ENCODE measurements at places on chromosomes 5 and 9.

- no peak for DNase-seq
These were observed 81.2 kb upstream of the MAP3K1 start for GRCh38 chr5:56734091-56734694.

GRCh38 chr9:35521708-35522107 is 31.8 kb downstream of the RUSC2 start:
- DNase-seq = no peak

DNA sequence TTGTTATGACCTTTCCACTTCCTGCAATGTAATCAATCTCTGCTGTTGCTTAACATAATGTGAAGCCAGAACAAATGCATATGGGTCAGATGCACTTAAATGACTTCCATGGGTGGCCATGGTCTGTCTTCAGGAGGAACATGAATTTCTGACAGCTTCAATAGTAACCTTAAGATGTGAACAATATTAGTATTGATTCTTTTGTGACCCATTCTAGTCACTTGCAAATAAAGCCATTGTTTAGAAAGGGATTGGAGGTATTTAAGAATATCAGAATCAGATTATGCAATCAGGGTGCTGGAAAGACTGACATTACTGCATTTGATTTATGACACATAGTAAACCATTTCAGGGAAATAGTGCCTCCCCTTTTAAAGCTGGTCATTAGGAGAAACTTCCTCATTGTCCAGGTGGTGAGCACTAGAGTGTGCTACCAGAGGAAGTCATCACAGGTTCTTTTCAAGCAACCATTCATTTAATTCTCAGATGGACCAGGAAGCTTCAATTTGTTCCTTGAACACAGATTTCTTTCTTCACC is 32.1 kb downstream of the GRIN3A start:
- no peak for DNase-seq

GRCh38 chr5:142500227-142500905 is 175.5 kb upstream of the SPRY4 start:
- no peak for DNase-seq

DNA sequence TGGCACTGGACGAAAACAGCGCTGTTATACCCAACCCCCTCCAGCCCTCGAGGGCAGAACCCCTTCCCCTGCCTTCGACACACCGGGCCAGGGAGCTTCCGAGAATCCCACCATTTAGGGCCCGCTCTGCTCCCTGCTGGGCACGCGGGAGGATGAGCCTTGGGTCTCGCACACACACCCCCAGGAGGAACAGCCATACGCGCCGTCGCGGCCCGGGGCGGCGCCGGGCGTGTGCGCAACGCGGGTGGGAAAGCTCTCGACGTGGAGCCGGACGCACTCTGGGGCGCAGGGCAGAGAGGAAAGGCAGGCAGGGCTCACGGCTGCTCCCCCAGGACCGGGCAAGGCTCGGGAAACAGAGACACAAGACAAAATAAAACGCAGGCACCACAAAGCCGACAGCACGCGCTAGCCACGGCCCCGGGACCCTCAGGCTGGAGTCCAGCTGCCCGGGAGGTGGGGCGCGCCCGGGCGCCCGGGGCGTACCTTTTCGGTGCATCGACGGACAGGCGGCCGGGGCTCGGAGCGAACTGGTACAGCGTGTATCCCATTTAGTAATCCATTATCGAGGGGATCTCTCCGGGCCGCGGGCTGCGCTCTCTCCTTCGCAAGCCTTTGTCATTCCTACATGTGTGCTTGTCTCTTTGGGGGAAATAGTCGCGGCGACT is 789 bp downstream of the SEMA6A start:
- no peak for DNase-seq

- no peak for DNase-seq
These were observed 1.7 kb downstream of the CCDC69 start for GRCh38 chr5:151222054-151222789.

GRCh38 chr5:154646745-154647113 is 108.4 kb upstream of the LARP1 start:
- no peak for DNase-seq

DNA sequence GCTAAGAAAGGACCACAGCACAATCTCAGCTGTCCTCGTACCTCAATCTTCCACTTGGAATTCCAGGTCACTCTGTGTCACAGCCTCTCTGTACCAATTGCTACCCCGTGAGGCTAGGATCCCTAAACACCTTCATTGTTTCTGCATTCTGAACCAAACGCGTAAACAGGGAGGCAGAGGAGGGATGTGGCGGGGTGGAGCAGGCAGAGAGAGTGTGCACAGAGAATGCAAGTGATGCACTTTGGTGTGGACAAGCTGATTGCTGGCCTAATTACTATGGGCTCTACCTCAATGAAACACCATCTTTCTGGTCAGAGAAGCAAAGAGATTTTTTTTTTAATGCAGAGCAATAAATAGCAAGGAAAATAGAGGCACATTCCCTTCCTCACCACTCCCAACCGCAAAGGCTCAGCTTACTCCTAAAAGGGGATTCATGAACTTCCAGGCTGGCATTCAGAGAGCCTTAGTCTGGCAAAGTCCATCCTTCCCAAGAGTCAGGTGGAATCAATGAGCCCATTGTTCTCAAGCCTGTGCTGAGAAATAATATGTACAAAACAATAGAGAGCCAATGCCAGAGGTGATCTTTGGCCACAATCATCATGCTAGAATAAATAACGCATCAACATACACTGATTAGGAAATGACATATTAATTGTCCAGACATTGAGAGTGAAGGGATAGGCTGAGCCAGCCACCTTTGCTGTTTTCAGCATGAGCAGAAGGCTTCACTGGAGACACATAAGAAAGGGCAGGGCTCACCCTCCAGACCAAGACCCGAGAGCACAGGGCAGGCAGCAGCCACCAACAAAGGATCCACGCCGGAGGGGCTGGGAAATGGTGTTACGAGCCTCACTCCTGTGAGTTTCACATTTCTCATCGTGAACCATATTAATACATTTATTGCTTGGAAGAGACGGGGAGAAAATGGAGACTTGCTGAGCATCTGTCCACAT is 278.8 kb downstream of the ENC1 start:
- DNase-seq = no peak

- DNase-seq = no peak
These were observed 53.7 kb upstream of the SMIM15 start for GRCh38 chr5:61215996-61216395.

DNA sequence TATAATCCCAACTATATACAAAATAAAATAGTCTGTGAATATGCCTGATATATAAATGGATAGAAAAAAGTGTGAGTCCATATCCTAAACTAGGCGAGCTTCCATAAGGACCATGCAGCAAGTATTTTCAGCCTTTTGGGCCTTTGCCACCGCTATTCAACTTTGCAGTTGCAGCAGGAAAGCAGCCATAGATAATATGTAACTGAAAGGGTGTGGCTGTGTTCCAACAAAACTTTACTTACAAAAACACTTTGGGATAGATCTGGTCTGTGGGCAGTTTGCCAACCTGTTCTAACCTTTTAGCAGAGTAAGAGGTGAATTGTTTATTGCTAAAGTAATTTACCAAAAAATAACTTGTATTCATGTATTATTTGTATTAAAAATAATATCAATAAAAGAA is 127.8 kb upstream of the GPR151 start:
- DNase-seq = no peak

DNA sequence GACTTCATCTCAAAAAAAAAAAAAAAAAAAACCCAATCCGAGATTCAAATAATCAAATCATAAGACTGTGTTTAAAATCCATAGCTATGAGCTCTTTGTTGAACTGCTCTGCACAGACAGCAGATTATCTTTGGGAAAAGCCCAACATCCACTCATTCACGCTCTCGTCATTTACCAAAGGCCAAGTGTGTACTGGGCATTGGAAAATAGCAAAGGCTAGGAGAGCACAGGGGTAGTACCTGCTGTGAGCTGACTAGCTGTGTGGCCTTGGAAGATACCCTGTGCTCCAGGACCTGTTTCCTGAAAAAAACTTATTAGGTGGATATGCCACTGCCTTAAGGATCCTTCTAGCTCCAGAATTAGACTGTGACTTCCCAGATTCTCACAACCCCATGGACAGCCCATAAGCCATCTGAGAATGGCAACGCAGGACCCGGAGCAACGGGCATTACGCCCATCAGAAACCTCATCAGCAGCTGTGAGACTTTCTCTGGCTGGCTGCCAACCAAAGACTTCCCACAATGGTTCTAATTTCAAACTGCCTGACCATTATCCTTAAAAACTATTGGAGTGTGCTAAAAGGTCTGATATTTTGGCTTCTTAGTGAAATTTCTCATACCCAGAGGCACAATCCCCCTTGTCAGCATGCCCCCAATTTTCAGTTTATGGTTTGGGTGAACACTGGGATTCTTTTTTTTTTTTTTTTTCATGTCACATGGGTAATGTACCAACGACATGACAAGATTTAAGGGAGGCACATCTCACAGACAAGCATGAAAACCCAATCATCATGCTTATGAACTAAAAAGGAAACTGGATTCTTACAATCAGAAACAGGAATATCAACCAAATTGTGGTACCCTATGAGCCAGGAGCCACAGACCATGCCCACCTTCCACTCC is 16.8 kb downstream of the SERINC5 start:
- no peak for DNase-seq

DNA sequence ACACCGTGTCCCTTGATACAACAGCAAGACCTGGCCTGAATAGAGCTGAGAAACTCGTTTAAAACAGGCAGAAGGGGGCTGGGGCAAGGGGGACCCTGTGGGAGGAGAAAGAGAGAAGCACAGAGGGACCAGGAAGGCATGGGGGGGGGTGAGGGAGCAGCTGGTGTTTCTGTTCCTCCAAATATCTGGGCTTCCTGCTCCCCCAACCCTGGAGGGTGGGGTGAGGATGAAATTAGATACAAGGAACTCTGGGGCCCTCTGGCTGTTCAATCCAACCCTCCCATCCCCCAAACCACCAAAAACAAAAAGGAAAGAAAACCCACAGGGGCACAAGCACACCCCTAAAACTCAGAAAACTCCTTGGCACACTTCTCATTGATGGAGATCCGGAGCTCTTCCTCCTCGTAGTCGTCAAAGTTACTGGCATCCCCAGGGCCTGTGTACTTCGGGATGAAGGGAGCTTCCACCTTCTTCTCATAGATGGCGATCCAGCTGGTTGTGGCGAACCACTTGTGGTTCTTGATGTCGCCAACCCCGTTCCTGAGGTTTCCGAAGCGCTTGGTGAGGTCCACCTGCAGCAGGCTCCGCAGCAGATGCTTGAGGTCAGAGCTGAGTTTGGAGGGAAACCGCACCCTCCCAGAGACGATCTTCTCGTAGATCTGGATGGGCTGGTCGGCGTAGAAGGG is 1.1 kb downstream of the PRKACG start:
- DNase-seq = no peak

DNA sequence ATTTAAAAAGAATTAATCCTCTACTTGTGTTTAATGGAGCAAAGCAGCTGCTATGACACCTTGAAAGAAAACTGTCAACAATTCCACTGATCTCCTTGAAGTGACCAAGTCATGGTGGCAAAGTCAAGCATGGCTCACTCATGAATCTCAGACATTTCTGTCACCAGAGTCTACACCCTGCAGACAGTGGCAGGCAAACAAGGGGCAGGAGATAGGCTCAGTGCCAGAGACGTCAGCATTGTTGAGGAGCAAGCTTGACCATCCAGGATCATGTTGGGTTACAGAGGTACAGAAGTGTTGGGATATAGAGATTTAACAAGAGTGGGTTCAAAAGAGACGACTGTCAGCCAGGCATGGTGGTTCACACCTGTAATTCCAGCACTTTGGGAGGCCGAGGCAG is 16.1 kb upstream of the VPS13A start:
- no peak for DNase-seq

DNA sequence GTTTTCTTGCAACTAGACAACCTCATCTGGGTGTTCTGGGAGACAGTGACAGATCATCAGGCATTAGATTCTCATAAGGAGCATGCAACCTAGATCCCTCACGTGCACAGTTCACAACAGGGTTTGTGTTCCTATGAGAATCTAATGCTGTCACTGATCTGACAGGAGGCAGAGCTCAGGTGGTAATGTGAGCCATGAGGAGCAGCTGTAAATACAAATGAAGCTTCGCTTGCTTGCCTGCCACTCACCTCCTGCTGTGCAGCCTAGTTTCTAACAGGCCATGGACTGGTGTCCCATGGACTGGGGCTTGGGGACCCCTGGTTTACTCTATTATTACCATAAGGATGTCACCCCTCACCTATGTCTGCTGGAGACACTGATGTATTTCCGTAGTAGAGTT is 166.8 kb downstream of the PSAT1 start:
- no peak for DNase-seq

- peak; percentile 70 for DNase-seq
These were observed 81.9 kb downstream of the TNC start for GRCh38 chr9:115035841-115036612.
